ENCODE measurements at places on chromosomes 2 and 18.

DNA sequence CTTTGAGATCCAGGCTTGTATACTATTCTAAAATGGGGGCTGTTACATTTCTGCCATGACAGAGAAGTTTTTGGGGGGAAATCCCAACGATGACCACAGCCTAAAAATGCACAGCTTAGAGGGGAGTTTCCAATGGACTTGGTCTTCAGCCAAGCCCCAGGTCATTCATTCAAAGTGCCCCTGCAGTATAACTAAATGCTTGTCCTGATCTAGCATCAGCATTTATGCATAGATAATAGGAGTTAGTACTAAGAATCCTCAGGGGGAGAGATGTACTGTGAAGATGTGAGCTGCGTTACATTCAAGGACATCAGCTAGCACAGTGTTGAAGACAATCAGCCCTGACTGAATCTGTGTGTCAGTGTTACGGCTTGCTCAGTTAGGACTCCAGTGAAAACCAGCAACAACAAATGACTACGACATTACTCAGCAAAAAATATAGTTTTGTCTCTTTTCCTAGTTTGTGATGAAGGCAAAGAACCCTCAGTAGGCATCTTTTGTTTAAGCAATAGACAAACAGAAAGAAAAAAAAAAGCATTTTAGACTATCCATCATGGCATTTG, 160.9 kb downstream of the ZEB2 start:
- DNase-seq = no peak

- no peak for DNase-seq
Observed at GRCh38 chr2:213067888-213068287, 83.5 kb downstream of the IKZF2 start.

DNA sequence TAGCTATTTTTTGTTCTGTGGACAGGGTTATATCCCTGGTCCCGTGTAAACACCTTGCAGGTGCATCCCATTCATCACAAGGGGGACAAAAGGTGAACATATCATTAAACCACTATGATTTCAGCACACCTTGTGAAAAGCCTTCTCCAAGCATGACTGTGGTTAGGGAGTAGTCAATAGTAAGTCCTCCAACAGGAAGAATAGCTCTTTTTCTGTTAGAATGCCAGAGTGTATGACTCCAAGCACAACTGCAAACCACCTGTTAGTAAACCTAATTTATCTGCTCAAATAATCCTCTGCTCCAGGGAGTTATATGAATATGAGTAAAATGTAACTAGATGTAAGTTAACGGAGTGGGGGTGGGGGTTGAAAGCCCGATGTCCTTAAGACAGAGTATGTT, 240.5 kb downstream of the AGPS start:
- DNase-seq = no peak

DNA sequence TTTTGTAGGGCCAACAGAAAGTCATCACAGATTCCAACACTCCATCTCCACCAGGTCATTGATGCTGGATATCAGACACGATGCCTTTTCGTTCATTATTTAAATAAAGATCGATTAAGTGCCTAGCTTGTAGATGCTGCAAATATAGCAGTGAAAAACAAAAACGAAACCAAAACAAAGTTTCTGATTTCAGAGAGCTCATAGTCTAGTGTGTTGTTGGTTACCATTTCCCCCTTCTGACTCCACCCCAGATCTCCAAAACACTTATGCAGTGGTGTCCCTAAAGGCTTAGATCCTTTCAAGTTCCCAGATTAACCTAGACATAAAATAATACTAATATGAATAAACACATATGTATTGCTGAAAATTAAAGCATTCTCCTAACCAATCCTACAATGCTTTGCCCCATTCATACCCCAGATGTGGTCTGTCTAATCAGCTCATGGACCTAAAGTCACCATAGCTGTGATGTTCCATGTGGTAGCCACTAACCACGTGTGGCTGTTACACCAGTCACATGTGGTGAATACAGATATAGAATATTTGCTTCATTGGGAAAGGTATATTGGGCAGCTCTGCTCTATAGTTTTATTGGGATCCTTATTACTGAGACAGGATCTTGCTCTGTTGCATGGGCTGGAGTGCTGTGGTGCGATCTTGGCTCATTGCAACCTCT, 787.2 kb downstream of the TDRD15 start:
- DNase-seq = no peak

- no peak for DNase-seq
Observed at GRCh38 chr2:70035344-70035844, 51.9 kb upstream of the PCBP1 start.

DNA sequence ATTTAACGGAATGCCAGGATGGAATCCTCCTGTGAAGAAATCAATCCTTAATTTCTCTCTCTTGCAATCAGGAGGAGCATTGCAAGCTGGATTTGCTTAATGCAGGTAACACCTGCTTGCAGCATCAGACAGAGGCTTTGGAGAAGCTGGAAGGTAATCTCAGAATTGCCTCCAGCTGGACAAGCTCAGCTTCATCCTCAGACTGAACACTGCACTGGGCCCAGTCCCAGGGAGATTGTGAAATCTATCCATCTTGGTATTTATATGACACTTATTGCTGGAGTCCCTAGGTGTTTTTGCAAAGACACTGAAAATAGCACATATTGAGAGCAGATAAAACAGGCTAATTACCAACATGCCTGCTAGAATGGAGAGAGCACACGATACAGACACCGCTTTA, 179.4 kb upstream of the SESTD1 start:
- DNase-seq = no peak

DNA sequence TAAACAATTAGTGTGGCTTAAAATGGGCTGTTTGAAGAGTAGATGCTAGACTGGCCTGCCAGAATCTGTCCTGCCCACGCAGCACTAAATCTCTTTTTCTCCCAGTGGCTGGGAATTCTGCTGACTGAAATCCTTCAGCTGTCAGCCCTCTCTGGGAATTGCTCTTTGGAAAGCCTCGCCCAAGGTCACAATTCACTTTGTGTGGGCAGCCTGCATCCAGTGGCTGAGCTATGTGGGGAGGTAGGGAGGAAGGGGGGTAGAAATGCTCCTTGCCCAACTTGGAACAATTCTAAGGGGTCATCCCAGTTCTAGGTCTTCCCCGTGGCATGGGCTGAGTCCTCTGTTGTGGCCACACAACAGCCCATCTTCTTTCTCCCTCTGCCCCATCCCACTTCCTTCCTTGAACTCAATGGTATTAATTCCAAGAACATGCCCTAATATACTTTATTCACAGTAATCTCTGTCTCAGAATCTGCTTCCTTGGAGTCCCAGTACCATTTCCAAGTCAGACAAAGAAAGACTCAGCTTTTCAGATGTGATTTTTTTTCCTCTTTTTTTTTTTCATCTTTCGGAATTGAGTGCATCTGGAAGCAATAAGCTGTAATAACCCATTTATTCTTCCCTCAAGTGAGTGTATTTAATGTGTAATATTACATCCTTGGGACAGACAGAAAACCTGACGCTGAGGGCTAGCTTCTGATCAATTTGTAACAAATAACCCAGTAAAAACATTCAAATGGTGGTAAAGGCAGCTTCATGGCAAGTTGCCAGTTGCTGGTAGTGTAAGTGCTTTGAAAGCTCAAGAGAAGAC, 189.4 kb downstream of the GPD2 start:
- no peak for DNase-seq

- DNase-seq = no peak
Observed at GRCh38 chr2:8656160-8656641, 25.7 kb upstream of the ID2 start.

- DNase-seq = no peak
Observed at GRCh38 chr18:37572736-37573135, 7.1 kb upstream of the CELF4 start.

- no peak for DNase-seq
Observed at GRCh38 chr2:37851828-37852584, 73.1 kb upstream of the RMDN2 start.

DNA sequence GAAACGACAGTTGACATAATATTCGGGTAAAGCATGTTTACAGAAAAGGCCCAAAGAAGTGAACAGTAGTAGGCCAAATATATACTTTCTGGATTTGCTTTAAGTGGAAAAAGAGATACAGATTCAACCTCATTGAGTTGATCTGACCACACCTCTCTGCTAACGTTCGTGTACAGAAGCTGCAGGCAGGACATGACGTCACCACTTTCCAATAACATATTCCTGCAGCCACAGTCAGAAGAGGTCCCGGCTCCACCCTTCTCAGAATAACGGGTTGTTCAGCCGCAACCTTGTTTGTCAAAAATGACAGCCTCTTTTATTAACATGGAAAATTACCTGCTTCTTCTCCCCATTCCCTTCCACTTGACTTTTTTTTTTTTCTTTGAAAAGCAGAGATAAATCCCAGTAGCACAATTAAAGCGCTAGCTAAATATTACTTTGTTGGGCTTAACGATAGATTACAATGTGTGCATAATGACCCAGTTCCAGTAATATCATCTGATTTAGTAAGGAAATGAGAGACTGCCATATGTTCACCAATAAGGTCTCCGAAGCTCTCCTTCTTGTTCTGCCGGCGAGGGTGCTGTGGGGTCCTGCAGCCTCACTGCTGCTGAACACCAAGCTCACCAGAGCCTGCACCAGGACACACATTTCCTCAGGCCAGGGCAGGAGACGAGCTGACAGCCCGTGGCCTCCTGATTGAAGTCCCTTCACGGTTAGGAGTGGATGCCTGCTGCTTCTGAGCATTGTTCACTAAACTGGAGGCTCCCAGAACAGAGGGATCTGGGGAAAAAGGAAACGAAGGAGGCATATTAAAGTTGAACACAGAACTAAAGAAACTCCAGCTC, 451.0 kb upstream of the SALL3 start:
- no peak for DNase-seq

All from frontal cortex (tissue), 4 donors.